ENCODE measurements at places on chromosomes 1 and 21.

- peak; percentile 80 for DNase-seq
These were observed 29.9 kb upstream of the PUM1 start for GRCh38 chr1:31095298-31095981.

DNA sequence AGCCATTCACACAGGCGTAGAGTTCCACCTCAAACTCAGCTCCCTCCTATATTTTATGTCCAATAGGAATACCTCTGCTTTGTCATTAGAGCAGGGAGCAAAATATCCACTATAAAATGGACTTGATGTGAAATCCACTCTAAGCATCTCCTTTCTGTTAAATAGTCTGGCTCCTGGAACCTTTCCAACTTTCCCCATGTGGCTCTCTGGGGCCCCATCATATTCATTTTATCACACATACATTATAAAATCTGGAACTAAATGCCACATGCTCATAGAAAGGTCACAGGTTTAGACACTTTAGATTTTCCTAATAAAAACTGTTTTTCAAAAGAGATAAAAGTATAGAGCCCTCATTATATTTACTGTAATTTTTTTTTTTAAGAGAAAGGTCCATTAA, 82.1 kb downstream of the PTPN14 start:
- DNase-seq, result no peak

GRCh38 chr1:79807816-79808215, 801.3 kb upstream of the ADGRL4 start:
- no peak for DNase-seq

- DNase-seq, result no peak
These were observed 17.3 kb downstream of the PTPN22 start for GRCh38 chr1:113854234-113854633.

DNA sequence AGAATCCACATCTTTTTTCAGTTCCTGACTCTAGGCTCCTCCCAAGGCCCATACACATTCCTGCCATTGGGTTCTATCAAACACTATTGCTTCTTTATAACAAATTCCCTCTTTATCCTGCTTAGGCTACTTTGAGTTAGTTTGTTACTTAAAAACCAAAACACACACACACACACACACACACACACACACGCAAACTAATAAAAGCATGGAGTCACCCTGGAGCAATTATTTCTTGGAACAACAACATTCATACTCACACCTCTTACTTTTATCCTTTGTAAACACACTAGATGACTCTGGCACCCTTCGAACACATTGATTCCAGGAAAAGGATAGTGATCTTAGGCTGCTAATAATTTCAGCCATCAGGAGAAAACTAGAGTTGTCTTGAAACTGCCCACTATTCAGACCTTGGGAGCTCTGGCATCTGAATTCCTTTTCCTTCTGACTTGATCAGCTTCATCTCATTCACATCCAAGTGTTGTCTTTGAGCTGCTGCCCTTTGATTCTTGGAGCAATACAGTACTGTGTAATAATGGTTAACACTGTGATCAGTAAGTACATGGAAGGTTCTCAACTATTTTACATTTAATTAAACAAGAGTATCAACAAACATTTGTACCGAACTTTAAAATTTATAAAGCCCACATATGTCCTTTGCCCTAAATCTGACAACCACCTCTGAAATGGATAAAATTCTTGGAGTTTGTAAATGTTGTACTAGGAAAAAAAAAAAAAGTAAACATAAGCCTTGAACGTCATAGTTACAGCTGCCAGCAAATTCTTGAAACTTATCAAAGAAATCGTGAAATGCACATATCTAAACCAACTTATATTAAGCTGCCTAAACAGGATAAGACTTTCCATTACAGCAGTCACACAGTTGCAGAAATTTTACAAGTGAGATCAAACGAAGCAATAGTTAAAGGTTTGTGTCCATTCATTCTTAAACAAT, 2.8 kb upstream of the SEC22B start:
- DNase-seq, result peak; percentile 49

- no peak for DNase-seq
These were observed 85.9 kb downstream of the ROR1 start for GRCh38 chr1:63859480-63860275.

- no peak for DNase-seq
These were observed 324.3 kb upstream of the POU3F1 start for GRCh38 chr1:38370716-38371504.

DNA sequence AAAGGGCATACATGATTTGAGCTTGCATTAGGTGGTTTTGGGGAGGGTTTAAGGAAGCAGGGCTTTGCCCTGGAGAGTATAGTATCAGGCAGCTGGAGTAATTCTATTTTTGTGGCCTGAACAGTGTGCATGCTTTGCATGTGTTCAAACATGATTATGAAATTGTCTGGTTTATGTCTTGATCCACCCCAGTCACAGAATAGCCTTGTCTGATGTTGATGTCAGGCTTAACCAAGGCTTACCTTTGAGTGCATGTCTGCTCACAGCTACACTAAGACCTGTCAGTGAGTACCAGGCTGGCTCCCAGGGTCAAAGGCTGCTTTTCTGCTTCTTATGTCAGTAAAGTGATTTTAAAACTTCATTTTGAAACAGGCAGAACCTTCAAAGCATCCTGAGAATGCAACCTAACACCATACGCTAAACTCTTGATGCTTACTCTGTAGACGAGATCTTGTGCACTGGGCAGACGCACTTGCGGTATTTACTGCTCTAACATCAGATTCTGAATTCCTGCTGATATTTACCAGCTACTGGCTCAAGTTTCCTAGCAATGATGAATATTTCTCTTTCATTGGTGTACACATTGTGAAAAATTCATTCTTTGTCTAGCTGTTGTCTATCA, 78.9 kb downstream of the MAP3K21 start:
- DNase-seq, result no peak

GRCh38 chr1:56850411-56850810, 4.2 kb upstream of the C8A start:
- DNase-seq, result no peak

- peak; percentile 36 for DNase-seq
These were observed 21.6 kb downstream of the SLC66A1 start for GRCh38 chr1:19333587-19334354.

GRCh38 chr1:58802640-58803399, 19.0 kb upstream of the JUN start:
- DNase-seq, result no peak

DNA sequence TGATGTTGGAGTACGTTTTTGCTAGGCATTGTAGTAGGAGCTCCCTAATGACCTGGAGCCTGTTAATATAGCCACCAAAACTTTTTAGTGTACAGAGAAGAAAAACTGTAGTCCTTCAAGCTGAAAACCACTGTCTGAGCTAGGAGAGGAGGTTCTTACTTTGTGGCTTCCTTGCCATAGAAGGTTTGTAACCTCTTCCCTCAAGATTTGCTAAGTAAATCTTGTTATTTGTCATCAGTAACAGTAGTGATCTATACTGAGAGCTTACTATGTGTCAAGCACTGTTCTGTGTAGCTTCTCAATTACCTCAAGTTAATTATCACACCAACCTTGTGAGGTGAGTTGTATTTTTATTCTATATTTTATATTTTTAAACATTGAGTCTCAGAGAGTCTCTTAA, 21.2 kb upstream of the LRRC8C start:
- no peak for DNase-seq

DNA sequence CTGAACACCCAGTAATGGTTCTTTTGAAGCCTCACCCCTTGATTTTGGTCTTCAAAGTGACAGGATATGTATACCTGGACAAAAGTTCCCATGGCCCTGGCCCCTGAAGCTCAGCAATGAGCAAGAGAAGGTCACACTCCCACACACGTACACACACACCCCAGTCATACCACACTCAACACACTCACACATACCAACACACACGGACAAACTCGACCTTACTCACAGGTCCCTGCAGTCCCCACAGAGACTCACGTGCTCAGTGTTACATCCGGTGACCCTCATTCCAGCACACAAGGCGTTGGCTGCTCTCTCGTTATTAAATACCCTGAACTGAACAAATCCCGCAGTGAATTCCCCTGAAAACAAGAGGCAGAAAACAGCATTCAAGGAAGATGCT, 5.9 kb downstream of the ITLN1 start:
- no peak for DNase-seq

GRCh38 chr1:245671349-245671748, 516.6 kb downstream of the KIF26B start:
- no peak for DNase-seq

DNA sequence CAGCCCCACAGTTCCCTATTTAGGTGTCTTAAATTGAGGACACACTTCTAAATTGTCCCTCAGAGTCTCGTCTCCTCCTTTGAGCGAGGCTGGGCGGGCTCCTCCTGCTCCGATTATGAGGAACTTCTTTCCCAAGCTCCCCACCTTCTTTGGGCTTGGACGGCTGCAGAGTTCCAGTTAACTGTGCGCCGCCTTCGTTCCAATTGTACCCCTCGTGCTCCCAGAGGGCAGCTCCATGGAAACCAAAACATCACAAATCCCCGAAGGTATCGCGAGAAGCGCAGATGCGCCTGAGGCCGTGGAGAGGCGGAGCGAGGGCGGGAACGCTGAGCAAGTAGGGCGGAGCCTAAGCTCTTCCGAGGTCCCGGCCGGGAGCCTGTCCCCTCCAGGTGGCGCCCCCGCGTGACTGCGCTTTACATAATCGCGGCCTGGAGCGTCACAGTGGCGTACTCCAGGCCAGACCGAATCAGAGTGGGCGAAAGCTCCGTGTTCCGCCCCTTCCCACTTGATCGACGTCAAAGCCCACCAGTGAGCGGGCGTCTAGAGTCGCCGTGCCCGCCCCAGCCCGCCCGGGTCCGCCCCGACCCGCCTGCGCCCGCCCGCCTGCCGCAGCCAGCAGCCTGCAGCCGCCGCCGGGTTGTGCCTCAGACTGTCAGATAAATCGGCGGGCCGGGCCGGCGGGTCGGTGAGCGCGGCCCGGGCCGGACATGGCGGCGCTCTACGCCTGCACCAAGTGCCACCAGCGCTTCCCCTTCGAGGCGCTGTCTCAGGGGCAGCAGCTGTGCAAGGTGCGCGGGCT, at the start of gene FAM76A:
Gene FAM76A, plus strand, starts transcription at position 588 of the 799 bp plus-strand sequence. Its CDS starts 120 bp downstream, at position 708.
- peak; percentile 99 for DNase-seq

DNA sequence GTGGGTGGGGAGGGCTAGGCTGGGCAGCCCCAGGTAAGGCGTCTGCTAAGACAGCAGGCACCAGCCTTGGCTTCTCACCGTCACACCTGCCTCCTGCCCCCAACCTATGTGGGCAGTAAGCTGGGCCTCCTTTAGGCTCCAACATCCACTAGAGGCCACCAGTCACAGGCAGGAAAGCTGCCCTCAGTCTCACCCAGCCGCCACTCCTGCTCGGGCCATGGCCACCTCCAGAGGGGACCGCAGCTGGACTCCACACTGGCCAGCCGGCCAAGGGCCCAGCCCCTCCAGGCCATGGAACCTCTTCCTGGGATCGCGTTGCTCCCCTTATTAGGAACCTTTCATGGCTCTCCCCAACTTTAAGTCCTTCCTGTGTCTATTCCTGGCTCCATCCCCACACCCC, 74.5 kb downstream of the MRPL37 start:
- no peak for DNase-seq

DNA sequence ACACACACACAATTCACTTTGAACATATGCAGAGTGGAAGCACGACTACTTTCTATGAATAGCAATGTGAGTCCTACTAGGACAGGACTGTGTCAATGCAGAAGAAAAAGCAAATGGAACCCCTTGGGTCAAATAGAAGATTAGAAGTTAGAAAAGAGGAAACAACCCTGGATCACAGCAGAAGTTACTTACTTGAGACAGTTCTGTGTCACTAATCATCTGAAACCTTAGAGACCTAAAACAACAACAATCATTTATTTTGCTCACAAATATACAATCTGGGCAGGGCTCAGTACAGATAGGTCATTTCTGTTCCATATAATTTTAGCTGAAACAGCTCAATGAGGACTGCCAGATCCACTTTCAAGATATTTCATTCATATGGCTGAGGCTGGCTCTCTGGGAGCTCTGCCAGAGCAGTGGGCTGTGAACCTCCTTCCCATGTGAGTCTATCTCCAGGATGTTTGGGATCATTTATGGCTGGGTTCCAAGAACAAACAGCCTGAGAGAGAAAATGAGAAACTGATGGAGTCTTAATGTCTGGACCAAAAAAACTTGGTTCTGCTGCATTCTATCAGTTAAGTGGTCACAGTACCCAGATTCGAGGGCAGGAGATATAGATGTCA, 42.5 kb upstream of the IL10 start:
- DNase-seq, result peak; percentile 69

GRCh38 chr1:26155370-26156284, 3.3 kb upstream of the FAM110D start:
- DNase-seq, result no peak

- peak; percentile 65 for DNase-seq
These were observed 19.8 kb downstream of the NENF start for GRCh38 chr1:212452323-212453155.

DNA sequence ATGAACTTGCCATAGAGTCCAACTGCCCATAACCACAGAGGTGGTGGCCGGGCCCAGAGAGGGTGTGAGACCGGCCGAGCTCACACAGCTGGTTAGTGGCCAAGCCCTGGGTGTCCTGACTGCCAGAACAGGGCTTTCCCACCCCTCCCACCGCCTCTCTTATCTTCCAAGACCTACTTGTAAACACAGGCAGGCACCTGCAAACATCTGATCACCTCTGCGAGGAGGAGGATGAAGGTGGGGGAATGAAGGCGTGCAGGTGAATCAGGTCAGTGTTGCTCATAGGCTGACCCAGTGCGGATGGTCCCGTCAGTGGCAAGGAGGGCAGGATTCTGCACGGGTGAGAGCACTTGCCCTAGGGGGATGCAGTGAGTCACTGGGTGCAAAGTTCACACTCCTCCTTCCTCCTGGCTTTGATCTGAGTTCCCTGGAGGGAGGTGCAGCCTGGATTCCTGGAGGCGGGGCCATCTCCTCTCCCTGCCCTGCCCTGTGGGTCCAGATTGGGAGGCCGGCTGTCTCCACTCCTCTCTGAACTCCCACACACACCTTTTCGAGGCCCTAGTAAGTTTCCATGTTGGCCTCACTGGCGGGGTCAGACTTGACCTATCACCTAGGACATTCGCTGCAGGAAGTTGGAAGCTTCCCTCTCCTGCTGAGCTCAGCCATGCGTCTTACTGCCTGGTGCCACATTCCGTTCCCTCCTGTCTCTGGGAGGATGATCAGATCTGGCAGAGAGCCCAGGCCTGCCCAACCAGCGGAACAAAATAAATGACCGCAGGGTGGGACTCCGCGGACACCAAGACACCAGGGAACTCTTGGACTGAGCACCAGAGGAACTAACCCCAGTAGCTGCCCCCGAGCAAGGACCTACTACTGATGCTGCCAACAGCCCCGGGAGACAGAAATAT, 7.3 kb downstream of the UQCRHL start:
- peak; percentile 71 for DNase-seq
